ENCODE measurements at places on chromosomes 12 and 14. TPM values are rescaled to one million over a fixed set of nuclear protein-coding genes. Genes with fewer than 3 reads are reported as not detected.

DNA sequence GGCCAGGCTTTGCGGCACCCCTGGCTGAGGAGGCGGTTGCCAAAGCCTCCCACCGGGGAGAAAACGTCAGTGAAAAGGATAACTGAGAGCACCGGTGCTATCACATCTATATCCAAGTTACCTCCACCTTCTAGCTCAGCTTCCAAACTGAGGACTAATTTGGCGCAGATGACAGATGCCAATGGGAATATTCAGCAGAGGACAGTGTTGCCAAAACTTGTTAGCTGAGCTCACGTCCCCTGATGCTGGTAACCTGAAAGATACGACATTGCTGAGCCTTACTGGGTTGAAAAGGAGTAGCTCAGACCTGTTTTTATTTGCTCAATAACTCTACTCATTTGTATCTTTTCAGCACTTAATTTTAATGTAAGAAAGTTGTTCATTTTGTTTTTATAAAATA is 9.9 kb downstream of the DYRK2 start:
- no peaks in the 10 kb centered on the region for H3K4me1 ChIP-seq
- H3K27ac ChIP-seq: no peak overlapping the region
- no peaks in the 10 kb centered on the region for H3K27me3 ChIP-seq
- H3K36me3 ChIP-seq: no peaks in the 10 kb centered on the region

GRCh38 chr12:25853316-25854095 is 105.0 kb upstream of the RASSF8 start:
- no peak overlapping the region for H3K27ac ChIP-seq
- H3K4me1 ChIP-seq: no peaks in the 10 kb centered on the region
- H3K36me3 ChIP-seq: no peaks in the 10 kb centered on the region
- H3K27me3 ChIP-seq: no peaks in the 10 kb centered on the region
- H3K4me3 ChIP-seq: no peak overlapping the region

The FAM186B gene
- total RNA-seq: 10.0 TPM

GRCh38 chr12:1760566-1761382 is 59.6 kb upstream of the LRTM2 start:
- no peaks in the 10 kb centered on the region for H3K4me1 ChIP-seq
- H3K36me3 ChIP-seq: no peaks in the 10 kb centered on the region
- H3K27me3 ChIP-seq: no peaks in the 10 kb centered on the region
- H3K4me3 ChIP-seq: no peak overlapping the region
- DNase-seq: no peak

GRCh38 chr12:72207486-72208409 is 64.4 kb upstream of the TRHDE start:
- H3K4me3 ChIP-seq: no peak overlapping the region
- no peak overlapping the region for H3K27ac ChIP-seq
- no peaks in the 10 kb centered on the region for H3K27me3 ChIP-seq
- no peaks in the 10 kb centered on the region for H3K36me3 ChIP-seq
- no peak for DNase-seq
- H3K4me1 ChIP-seq: no peaks in the 10 kb centered on the region

- H3K4me1 ChIP-seq: peaks cover 6% of the 10 kb centered on the region
- DNase-seq: no peak
- H3K36me3 ChIP-seq: no peaks in the 10 kb centered on the region
- no peak overlapping the region for H3K27ac ChIP-seq
These were observed 1.7 kb downstream of the GZMB start for GRCh38 chr14:24632336-24632735.

DNA sequence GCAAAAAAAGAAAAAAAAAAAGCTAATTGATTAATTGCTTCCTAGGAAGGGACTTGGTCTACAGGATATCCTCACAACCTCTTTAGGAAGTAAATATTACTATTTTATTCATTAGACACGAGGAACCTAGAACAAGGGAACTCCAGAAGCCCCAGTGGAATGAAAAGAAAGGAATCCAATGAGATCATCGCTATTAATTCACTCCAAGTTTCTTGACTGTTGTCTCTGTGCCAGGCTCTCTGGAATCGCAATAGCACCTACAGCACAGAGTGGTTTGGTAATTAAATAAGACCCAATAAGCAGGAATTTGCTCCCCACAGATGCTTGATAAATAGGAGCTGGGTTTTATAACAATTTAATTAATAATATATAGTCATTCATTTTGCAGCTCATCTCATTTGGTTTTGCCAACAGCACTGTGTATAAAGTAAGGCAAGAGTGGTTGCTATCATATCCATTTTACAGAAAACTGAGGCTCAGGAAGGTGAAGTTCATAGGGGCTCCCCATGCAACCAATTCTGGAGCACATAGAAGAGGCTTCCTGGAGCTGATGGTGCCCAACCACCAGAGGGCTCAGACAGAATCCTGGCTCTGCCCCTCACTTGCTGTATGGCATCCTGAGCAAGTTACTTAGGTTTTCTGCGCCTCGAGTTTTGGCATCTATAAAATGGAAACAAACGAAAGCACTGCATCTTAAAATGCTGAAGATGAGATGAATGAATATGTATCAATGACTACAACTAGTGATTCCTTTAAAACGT is 420.2 kb downstream of the MED13L start:
- no peak overlapping the region for H3K4me3 ChIP-seq
- H3K27ac ChIP-seq: no peak overlapping the region
- no peaks in the 10 kb centered on the region for H3K27me3 ChIP-seq
- DNase-seq: no peak
- H3K4me1 ChIP-seq: no peaks in the 10 kb centered on the region

Measured in prostate gland (tissue), 2 donors.